ENCODE measurements at places on chromosomes 3 and 15.

- no peak for DNase-seq
Measured at GRCh38 chr3:159458010-159458409, 530.6 kb upstream of the IL12A start.

- peak; percentile 74 for DNase-seq
Measured at GRCh38 chr15:45660231-45660979, 25.6 kb downstream of the SQOR start.

DNA sequence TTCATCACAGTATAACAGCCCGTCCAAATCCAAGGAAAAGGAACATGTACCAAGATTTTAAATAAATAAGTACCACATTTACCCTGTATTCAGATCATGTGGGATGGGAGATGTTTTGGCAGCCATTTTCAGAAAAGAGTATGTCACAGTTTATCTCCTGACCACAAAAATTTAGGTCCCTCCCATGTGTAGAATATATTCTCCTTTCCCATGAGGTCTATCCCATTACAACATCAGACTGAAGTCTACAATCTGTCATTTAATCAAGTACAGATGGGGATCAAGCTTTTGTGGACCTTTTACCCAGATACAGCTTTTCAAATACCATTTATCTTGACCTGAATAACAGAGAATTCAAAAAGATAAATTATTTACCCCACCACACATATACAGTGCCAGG, 444.5 kb downstream of the PLOD2 start:
- DNase-seq = no peak

DNA sequence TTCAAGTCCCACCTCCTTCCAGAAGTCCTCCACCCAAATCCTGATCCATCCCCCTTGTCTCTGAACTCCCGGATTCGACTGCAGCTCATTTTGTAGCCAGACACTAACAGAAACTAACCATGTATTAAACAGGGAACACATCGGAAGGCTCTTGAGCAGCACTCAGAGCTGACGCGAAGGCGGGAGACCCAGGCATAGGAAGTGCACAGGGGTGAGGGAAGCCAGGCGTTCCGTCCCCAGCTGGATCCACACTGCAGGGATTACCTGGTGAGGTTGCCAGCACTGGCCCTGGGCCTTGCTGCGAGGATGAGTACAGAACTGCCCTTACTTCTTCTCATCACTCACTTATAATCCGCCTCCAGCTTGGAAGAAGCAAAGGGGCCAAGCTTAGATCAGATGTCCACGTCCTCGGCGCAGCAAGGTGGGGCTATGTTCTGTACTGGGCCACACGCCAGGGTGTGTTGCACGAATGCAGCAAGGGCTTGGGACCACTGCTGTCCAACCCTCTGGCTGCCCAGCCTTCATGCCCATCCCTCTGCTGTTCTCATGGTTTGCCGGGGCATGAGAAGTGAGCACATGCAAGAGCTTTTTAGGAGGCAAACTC, 124.2 kb upstream of the SMAD3 start:
- DNase-seq = no peak

DNA sequence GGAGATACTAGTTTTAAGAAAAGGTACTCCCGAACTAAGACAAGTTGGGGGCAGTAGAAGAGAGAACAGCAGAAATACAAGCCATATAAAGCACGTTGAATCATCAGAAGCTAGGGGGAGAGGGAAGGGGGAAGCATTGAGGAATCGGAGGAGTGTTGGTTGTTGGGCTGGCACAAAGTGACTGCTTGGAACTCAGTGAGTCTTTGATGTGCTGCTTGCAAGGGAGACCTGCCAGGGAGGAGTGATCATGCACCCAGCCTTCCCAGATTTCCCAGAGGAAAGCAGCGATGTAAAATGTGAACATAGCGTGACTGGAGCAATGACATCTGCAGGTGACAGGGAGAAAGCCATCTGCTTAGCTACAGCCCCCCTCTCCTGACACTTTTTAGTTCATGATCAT, 192.4 kb upstream of the IL12A start:
- DNase-seq = no peak

- no peak for DNase-seq
Measured at GRCh38 chr3:157543501-157544035, 40.4 kb upstream of the VEPH1 start.

DNA sequence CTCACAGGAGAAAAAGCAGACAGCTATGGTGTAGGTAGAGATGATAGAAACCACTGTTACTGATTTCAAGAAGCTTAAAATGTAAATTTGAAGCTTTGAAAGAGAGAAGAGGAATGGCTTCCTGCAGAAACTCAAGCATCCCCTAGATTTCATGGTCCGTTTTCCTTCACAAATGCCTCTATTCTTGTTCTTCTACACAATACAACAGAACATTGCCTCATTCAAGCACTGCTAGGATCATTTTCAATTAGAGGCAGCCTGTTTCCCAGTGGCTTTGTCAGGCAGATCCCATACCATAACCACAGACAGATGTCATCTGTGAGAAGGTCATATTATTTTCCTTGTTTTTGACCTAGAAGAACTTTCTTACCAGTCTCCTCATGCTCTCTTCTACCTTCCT, 77.9 kb upstream of the SPRED1 start:
- DNase-seq = no peak

- DNase-seq = no peak
Measured at GRCh38 chr3:63556401-63556800, 96.1 kb upstream of the SNTN start.

DNA sequence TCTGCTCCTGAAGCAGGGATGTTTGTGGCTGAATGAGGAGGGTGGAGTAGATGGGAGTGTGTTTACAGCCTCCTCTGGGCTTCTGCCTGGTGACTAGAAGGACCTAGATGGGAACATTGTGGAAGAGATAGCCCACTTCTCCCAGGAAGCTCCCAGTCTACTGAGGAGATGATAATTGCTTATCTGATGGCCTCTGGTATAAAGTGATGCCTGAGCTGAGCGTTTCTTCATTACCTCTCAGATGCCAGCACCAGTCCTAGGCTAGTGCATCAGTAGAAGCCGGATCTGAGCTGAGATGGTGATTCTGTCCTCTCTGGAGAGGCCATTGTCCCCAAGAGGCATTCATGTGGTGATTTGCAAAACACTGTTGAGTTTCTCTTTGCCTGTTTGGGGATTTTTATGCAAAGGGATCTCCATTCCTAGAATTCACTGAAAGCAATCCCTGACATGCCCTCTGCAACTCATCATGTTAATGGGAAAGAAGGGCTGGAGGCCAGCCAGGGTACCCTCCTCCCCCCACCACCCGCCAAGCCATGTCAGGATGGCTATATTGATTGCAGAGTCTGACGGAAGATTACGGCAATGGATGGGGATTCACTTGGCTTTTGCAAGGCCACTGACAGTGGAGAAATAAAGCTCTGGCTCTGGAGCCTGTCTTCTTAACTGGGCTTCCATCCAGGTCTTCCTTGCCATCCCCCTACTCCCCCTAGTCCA, 166.4 kb upstream of the ROPN1 start:
- DNase-seq = no peak

- DNase-seq = no peak
Measured at GRCh38 chr3:186966406-186966805, 36.1 kb downstream of the ST6GAL1 start.

DNA sequence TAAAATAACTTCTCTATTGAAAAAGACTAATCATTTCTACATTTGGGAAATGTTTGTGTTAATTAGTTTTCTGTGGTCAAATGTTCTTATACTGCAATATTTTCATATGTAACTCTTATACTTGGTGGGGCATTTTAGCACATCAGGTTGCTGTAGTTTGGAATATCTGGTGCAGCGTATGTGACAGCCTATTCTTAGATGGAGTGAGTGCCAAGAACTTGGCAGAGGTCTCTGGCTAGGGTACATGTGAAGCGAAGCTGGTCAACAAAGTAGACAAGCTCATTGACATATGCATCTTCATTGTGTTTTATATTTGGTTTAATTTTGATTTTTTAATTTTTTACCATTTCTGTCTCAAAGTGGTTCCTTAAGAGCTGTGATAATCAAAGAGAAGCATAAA, 53.2 kb downstream of the CHAC1 start:
- DNase-seq = no peak

DNA sequence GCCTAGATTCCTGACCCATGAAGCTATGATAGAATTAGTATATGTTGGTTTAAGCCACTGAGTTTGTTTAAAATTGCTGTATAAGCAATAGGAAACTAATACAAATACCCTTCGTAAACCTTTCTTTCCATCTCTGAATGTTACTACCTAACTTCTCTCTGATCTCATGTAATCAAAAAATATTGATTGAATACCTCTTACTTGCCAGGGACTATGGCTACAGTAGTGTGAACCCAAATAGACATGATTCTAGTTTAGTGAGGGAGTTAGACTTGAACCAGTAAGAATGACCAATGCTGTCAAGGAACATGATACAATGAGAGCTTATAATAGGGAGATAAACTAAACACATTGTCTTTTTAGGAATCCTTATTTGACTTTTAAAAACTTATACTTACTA, 19.4 kb downstream of the STT3B start:
- DNase-seq = no peak
